Pancreas (tissue), 10 donors: ENCODE measurements at places on chromosomes 3 and 15.

DNA sequence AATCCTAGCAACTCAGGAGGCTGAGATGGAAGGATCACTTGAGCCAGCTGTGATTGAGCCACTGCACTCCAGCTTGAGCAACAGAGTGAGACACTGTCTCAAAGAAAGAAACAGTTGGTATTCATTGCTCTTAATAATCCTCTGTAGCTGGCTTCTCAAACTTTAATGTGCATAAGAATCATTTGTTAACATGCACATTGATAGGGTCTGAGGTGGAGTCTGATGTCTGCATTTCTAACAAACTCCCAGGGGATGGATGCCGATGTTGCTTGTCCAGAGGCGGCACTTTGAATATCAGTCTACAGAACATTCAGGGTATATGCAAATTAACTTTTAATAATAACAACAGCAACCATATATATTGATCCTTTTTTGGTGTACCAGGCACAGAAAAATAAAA is 39.9 kb downstream of the NKIRAS1 start:
- no peaks in the 10 kb centered on the region for H3K36me3 ChIP-seq
- H3K4me3 ChIP-seq = no peak overlapping the region
- no peak for DNase-seq
- H3K4me1 ChIP-seq = peaks cover 6% of the 10 kb centered on the region
- H3K27ac ChIP-seq = no peak overlapping the region

DNA sequence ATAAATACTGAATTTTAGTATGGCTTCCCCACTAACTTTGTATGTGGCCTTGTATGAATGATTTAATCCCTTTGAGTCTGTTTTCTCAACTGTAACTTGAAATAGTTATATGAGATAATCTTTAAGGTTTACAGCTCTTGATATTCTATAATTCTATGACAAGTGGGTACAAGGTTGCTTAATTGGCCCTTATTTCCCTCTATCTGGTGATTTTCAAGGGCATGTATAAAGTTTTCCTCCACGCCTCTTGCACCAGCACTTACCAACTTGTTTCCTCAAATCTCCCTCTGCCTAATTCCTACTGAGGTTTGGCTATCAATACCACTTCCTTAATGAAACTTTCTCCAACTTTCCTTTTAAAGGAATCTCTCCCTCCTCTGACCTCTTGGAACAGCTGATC is 112.9 kb downstream of the ISL2 start:
- H3K4me1 ChIP-seq = no peaks in the 10 kb centered on the region
- no peak overlapping the region for H3K27ac ChIP-seq

DNA sequence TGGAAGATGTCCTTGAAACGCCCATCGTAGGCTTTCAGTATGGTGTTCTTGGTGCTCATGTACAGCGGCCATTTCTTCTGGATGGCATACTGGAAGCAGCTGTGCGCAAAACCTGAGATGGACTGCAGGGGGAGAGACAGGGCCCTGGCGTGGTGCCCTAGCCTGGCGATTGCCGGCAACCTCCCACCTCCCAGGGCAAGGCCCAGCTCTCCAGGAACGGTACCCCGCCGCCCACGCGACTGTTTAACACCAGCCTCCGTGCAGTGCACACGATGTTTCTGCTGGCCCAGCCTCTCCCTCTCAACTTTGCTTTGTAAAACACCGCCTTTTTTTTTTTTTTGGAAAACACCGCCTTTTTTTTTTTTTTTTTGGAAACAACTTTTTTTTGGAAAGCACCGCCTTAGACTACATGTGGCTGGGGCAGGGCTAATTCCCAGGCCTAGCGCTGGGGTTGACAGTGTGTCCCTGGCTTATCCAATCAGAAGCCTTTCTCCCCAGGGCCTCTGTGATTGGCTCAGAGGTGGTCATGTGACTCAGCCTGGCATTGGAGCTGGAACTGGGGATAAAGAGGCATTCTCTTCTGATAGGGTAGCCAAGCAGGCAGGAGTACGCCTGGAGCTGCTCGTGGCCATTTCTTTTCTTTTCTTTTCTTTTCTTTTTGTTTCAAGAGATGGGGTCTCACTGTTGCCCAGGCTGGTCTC is 14.7 kb downstream of the IDH2 start:
- H3K4me1 ChIP-seq = no peaks in the 10 kb centered on the region
- H3K27ac ChIP-seq = no peak overlapping the region
- H3K27me3 ChIP-seq = no peaks in the 10 kb centered on the region
- H3K4me3 ChIP-seq = no peak overlapping the region
- peaks cover 3% of the 10 kb centered on the region for H3K36me3 ChIP-seq

GRCh38 chr3:67489816-67490215 is 164.6 kb downstream of the SUCLG2 start:
- H3K36me3 ChIP-seq = peaks cover 2% of the 10 kb centered on the region
- H3K4me1 ChIP-seq = peaks cover 3% of the 10 kb centered on the region
- H3K4me3 ChIP-seq = no peak overlapping the region
- DNase-seq = no peak

DNA sequence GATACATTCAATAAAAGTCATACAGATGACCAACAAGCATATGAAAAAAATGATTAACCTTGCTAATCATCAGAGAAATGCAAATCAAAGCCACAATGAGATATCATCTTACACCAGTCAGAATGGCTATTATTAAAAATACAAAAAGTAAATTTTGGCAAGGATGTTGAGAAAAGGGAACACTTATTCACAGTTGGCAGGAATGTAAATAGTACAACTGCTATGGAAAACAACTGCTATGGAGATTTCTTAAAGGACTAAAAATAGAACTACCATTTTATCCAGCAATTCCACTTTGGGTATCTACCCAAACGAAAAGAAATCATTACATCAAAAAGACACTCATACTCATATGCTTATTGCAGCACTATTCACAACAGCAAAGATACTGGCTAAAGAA is 1121.8 kb downstream of the TBL1XR1 start:
- DNase-seq = no peak
- no peaks in the 10 kb centered on the region for H3K36me3 ChIP-seq
- H3K27ac ChIP-seq = no peak overlapping the region
- H3K27me3 ChIP-seq = no peaks in the 10 kb centered on the region
- no peak overlapping the region for H3K4me3 ChIP-seq
- H3K4me1 ChIP-seq = no peaks in the 10 kb centered on the region

- no peaks in the 10 kb centered on the region for H3K4me1 ChIP-seq
- DNase-seq = no peak
- H3K27me3 ChIP-seq = no peaks in the 10 kb centered on the region
- no peak overlapping the region for H3K4me3 ChIP-seq
Measured at GRCh38 chr3:71456156-71456555, 127.4 kb downstream of the FOXP1 start.

DNA sequence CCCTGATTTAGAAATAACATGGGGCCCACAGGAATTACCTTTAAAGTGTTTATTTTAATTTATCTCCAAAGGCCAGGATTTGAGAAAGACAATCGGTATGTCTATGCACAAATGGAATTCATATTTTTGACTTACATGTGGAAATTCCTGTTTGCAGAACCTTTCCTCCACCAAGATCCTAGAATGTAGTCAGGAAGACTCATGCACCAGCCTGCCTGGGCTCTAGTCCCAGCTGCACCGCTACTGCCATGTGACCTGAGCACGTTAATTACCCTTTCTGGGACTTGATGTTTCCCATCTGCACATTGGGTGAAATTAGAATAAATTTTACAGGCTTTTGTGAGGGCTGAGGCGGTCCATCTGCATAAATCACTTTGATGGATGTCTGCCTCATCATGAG is 194.2 kb downstream of the ATP10A start:
- no peaks in the 10 kb centered on the region for H3K36me3 ChIP-seq
- H3K27me3 ChIP-seq = no peaks in the 10 kb centered on the region
- DNase-seq = no peak
- H3K27ac ChIP-seq = no peak overlapping the region

DNA sequence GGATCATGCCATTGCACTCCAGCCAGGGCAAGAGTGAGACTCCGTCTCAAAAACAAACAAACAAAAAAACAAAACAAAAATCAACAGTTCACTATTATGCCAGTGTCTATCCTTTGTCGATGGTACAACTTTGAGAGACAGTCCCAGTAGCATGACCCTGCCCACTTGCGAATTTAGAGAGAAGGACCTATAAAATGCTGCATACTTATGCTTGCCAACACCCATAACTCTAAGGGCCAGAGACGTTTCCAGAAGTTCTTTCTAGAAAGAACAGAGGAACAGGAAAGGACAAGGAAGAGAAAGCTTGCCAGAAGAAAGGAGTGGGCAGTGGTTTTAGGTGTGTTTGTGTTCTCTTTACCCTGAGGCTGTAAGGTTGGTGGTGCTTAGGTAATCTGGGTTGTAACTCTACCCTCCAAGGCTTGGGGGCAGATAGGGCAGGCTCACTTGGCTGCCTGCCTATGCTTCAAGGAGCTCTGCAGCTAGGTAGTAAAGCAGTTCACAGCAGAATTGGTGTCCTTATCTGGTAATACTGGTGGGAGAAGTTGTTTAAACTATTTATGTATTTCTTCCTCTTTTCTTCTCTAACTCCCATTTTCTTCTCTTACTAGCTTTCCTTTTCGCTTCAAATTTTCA is 50.6 kb upstream of the SPPL2A start:
- no peaks in the 10 kb centered on the region for H3K27me3 ChIP-seq
- DNase-seq = no peak
- H3K4me1 ChIP-seq = no peaks in the 10 kb centered on the region

DNA sequence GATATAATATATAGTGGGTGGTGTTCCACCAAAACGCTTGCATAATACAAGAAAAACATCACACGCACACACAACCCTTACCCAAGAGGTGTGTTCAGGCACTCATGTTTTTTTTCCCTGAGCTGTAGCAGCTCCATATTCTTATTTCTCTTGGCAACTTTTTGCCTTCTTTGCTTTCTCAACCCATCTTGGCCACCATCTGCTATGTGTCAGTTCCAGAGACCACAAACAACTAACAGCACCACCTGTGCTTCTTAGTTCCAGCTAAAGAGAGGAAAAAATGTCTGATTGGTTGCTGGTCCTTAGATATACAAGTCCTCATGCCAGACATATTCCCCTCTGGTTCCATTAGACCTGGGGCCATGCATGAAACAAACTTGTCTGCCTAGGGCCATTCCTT is 11.9 kb downstream of the ACTC1 start:
- no peak overlapping the region for H3K4me3 ChIP-seq
- no peaks in the 10 kb centered on the region for H3K27me3 ChIP-seq
- DNase-seq = no peak
- no peaks in the 10 kb centered on the region for H3K36me3 ChIP-seq
- no peak overlapping the region for H3K27ac ChIP-seq

DNA sequence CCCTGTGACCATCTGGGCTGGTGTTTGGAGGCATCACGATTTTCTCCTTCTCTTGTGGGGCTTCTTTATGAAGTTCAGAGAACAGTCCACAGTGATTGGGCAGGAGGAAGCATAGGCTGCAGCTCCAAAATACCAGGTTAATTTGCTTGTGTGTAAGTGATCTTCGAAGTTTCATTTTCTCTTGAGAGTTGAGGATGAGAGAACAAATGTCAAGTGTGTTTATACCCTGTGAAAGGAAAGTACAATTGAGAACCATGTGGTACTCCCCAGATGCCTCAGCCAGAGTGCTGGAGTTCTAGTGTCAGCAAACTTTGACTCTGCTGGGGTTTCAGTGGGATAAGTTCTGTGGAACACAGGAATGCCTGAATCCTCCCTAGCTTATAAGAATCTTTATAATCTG is 357.1 kb upstream of the CFAP20DC start:
- no peaks in the 10 kb centered on the region for H3K36me3 ChIP-seq
- no peak for DNase-seq
- no peaks in the 10 kb centered on the region for H3K27me3 ChIP-seq
- no peak overlapping the region for H3K27ac ChIP-seq
- no peaks in the 10 kb centered on the region for H3K4me1 ChIP-seq

GRCh38 chr3:170083343-170083742 is 45.5 kb downstream of the GPR160 start:
- H3K36me3 ChIP-seq = no peaks in the 10 kb centered on the region
- H3K4me3 ChIP-seq = no peak overlapping the region
- no peaks in the 10 kb centered on the region for H3K27me3 ChIP-seq
- H3K27ac ChIP-seq = no peak overlapping the region

GRCh38 chr3:57682284-57682683 is 10.6 kb downstream of the DENND6A start:
- no peak for DNase-seq
- H3K36me3 ChIP-seq = no peaks in the 10 kb centered on the region
- H3K4me1 ChIP-seq = no peaks in the 10 kb centered on the region
- no peaks in the 10 kb centered on the region for H3K27me3 ChIP-seq
- no peak overlapping the region for H3K4me3 ChIP-seq
- no peak overlapping the region for H3K27ac ChIP-seq

GRCh38 chr3:143041903-143042302 is 40.5 kb downstream of the U2SURP start:
- no peaks in the 10 kb centered on the region for H3K4me1 ChIP-seq
- H3K27me3 ChIP-seq = no peaks in the 10 kb centered on the region
- no peak overlapping the region for H3K27ac ChIP-seq
- H3K36me3 ChIP-seq = peaks cover 31% of the 10 kb centered on the region

DNA sequence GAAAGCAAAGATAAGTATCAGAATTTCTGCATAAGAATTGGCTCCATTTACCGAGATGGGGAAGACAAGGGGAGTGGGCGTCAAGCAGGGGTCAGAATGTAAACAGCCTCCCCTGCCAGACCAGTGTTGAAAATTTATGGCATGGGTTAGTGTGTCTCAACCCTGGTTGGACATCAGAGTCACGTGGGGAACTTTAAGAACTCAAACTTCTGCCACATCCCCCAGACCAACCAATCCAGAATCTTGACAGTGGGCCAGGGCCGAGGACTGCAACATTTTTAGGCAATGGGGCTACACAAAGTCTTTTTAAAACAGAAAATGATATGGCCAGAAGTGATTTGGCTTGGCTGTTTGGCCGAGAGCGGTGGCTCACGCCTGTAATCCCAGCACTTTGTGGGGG is 14.3 kb upstream of the MASP1 start:
- no peak overlapping the region for H3K27ac ChIP-seq
- no peaks in the 10 kb centered on the region for H3K4me1 ChIP-seq
- no peaks in the 10 kb centered on the region for H3K27me3 ChIP-seq
- no peaks in the 10 kb centered on the region for H3K36me3 ChIP-seq
- no peak for DNase-seq

DNA sequence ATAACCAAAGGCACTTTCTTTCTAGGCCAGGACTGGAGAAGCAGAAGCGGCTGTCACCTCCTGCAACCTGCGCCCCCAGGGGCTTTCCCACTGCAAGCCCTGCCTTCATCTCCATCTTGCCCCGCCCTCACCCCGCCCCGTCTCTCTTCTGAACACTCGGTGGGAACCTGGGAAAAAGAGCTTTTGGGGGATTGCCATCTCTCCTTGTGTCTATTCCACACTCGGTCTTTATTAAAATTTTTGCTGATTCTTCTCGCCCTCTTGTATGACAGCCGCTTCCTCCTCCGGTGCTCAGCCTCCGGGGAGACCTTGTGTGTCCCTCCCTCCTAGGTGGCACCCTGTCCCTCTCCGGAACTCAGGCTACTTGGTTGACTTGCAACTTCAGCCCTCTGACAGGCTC is 41.9 kb upstream of the SPESP1 start:
- no peaks in the 10 kb centered on the region for H3K4me1 ChIP-seq
- H3K27ac ChIP-seq = no peak overlapping the region
- no peaks in the 10 kb centered on the region for H3K36me3 ChIP-seq

DNA sequence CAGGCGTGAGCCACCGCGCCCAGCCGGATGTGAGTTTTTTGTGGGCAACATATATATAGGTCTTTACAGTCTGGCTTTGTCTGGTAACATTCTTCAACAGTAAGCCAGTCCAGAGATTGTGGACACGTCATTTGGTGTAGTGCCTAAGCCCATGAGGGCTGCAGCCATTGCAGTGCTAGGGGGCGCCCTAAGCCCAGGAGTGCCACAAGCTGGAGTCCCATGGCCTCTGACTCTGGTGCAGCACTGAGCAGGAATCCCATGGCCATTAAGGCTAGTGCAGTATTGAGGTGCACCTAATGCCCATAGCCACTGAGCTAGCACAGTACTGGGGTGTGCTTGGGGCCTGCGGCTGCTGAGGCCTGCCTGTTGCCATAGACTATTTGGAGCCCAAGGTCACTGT is 136.4 kb upstream of the NDN start:
- no peak overlapping the region for H3K27ac ChIP-seq
- no peaks in the 10 kb centered on the region for H3K4me1 ChIP-seq
- no peaks in the 10 kb centered on the region for H3K36me3 ChIP-seq
- H3K27me3 ChIP-seq = no peaks in the 10 kb centered on the region
- no peak overlapping the region for H3K4me3 ChIP-seq
- DNase-seq = no peak
